NCI-H526 (cell line): ENCODE measurements at places on chromosomes 2 and 18.
A peak's percentile ranks its signal among the peaks of the same experiment; 100 is the strongest.

DNA sequence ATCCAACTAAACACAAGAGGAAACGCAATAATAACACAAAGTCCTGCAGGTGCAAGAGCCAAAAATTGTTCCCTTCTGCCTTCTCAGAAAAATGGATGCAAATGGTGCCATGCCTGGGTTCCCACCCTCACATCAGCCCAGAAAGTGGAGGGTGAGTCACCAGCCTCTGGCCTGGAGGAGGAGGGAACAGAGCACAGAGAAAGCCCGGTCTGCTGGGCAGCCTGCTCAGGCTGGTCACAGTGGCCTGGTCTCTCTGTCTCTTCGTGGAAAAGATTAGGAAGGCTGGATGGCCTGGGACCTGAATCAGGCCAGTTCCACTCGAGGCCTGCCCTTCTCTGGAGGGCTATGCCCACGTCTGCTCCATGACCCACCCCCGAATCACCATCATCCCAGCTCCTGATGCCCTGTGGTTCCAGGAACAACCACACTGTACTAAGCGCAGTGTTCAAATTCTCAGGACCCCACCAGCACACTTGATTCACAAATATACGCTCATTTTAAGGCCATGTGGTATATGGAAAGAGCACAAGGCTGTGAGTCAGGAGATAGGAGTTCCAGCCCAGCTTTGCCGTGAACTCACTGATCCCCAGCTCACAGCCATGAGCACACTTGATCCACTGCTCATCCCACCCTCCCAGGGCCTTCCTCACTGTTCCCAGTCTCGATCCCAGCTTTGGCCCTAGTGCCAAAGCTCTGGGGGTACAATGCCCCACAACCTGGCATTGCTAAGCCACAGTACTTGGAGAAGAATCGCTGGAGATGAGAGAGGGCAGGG, 82.1 kb downstream of the ZBTB7C start:
- DNase-seq, result no peak

GRCh38 chr2:17847236-17847635, 31.0 kb downstream of the MSGN1 start:
- DNase-seq, result no peak

DNA sequence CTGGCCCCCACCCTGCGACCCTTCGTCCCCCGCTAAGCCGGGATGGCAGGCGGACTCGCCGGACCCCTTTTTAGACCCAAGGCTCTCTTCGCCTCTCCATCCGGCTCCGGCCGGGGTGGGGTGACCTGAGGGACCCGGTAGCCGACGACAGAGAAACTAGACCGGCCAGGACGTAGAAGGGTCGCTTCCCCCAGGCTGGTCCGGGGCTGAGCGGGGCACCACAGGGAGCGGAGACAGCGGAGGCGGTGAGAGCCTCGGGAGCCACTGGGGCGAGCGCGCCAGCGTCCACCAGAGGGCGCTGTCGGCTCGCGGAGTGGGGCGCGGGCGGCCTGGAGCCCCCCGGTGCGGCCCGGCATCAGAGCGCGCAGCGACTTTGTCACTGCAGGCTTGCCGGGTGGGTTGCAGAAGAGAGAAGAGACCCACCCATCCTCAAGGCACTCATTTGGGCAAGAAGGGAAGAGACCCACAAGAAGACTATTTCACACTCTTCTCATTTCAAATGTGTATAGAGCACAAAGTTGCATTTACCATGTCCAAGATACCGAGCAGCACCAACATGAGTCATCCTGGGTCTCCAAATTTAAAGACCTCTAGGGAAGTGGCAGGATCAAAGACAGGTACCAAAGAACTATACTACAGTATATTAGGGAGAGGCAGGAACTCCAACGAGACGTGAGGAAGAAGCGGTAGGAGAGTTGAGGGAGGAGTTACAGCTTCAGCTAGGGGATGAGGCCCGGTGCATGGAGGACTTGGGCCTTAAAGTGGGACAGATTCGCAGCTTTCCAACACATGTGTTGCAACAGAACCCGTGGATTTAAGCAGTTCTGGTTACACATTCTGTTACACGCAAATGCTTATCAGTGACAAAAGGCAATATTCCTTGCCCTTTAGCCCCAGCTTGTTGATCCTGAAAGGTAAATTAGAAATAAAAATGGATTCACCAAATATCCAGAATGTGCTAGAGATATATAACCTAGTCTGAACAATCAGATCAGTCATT, 7.6 kb upstream of the PRKCE start:
- peak; percentile 73 for DNase-seq

GRCh38 chr2:74668087-74668486, 14.0 kb downstream of the SEMA4F start:
- DNase-seq, result no peak

DNA sequence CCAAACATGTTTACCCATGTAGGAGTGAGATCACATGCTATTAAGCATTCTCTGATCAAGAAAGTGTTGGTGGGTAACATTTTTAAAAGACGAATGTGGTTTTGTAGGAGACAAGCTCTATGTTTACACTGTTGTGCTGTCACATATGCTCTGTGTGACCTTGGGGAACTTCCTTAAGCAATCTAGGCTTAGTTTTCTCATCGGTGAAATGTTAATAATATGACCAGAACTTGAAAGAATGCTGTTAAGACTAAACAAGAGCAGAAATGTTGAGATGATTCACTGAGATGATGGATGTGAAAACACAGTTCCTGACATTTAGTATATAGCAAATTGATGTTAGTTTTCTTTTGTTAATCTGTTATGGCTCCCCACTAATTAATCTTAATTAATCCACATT, 860.9 kb upstream of the CNTNAP5 start:
- DNase-seq, result no peak
